ENCODE measurements at places on chromosomes 4 and X.

DNA sequence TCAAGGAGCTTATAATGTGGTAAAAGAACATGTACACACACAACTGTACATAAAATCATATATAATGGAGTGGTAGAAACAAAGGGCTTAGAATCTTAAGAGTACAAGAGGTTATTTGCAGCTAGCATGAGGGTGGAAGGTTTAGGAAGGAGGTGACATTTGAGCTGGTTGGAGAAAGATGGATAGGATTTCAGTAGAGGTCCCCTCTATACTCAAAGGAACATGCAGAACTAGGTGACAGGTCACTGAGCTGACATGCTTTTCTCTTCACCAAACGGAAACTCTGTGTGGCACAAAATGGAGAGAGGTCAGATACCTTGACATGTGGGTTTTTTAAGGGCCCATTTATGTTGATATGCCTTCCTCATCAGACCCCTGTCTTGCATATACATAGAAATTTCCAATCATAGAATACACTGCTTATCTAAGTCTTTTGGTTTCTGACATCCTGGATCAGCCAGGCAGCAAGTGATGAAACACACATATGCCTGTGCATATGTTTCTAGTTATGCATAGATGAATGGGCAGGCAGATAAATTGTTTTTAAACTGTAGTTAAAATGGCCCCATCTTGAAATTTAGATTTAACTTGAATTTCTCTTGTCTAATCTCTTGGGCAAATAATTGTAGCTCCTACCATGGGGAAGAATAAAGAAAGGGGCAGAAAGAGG, 29.3 kb downstream of the CLCN5 start:
- DNase-seq, result no peak

DNA sequence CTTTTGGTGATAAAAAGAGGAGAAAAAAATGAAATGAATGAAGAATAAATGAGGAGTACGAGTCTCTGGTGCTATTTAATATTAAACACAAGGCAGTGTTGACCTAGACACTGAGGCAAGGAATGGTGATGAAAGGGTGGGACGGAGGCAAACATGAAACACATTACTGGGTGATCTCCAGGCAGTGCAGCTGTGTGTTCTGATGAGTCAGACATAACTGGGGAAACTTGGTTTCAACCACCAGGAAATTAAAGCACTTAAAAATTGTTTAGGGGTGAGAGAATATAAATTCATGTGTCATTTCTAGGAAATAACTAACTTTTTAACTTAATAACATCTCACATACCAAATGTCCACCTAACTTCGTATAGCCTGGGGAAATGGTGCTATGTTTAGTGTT, 19.7 kb upstream of the CXCL6 start:
- peak; percentile 85 for DNase-seq

GRCh38 chr4:90254357-90254756, 127.2 kb downstream of the CCSER1 start:
- DNase-seq, result no peak

DNA sequence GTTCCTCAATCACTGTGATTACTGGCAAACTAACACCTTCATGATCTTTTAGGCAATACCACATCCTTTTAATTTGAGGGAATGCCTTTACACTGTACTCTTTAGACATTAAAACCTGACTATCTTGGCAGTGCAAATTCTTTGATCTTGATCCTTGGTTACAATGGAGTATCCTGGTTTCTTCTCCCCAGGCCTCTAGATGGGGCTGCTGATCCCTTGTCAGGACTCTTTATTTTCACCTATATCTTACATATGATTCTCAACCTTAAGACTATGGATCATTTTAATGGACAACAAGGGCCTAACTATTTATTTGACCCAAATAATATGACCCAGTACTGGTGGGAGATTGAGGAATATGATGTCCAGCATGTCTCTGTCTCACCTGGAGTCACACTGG, 1005.5 kb upstream of the INTU start:
- peak; percentile 6 for DNase-seq

DNA sequence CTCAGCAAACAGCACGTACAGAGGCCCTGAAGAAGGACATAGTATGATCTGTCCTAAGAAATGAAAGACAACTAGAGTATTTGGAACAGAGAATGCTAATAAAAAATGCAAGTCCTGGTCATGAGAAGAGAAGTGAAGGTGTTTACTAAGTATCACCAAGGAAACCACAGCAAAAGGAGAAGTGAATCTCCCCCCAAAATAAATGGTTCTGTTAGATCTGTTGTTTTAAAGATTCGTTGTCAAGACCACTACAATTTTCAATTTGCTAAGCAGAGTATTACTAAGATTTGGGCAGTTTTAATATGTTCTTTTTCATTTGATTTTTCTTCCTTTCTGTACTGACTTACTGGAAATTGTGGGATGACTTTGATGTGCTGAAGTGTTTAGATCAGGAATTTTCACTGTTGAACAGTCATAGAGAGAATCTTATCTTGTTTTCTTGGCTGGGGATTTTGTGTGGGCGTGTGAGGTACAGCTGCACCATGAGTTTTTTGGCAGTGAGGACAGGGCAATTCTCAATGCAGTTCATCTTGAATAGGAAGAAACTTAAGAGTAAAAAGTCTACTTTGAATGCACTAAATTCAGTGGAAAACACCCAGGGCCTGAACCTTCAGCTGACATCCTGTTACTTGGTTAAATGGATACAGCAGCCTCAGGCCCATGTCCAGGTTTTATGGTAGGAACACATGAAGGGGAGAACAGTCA, 132.2 kb downstream of the STIM2 start:
- no peak for DNase-seq

GRCh38 chr4:154349829-154350228, 141.8 kb downstream of the DCHS2 start:
- peak; percentile 15 for DNase-seq

DNA sequence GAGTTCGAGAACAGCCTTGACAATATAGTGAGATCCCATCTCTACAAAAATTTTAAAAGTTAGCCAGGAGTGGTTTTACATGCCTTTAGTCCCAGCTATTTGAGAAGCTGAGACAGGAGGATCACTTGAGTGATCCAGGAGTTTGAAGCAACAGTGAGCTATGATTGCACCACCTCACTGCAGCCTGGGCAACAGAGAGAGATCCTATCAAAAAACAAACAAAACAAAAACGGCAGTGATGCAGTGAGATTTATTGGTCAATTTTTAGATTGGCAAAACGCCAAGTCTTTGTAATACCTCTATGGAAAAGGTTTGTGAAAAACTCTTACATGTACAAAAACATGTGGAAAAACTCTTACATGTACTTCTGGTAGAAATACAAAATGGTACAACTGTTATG, 91.3 kb downstream of the PTPN13 start:
- DNase-seq, result no peak

GRCh38 chrX:85288992-85289723, 45.4 kb downstream of the ZNF711 start:
- DNase-seq, result no peak

DNA sequence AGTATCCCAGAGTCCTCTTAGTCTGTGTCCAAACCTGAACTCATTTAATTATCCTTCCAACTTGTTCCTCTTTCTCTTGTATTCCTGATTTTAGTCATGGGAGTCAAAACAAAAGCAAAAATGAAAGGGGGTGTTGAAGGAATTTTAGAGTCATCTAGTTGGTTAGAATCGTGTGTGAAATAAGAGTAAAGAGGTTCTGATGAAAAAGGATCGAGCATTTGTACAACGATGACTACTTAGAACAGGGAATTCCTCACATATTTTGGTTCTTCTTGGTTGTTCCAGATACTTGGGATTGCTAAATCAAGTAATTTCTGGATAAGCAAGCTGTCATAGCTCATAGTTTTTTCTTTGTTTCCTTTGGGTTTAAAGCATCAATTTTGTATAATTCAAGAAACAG, 194.4 kb downstream of the BCOR start:
- DNase-seq, result no peak

- DNase-seq, result no peak
These were observed 224.4 kb upstream of the PCDH7 start for GRCh38 chr4:30495651-30496310.

GRCh38 chrX:39309018-39309635, 507.9 kb downstream of the MID1IP1 start:
- DNase-seq, result no peak

DNA sequence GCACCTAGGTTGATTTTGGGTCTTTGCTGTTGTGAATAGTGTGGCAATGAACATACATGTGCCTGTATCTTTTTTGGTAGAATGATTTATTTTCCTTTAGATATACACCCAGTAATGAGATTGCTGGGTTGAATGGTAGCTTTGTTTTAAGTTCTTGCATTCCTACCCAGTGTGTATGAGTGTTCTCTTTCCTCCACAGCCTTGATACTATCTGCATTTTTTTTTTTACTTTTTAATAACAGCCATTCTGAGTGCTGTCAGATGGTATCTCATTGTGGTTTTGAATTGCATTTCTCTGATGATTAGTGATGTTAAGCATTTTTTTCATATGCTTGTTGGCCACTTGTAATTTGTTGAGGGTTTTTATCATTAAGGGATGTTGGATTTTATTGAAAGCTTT, 351.8 kb upstream of the GNPDA2 start:
- DNase-seq, result no peak

- peak; percentile 84 for DNase-seq
These were observed 41.6 kb upstream of the UGT2B7 start for GRCh38 chr4:69054578-69055200.

- DNase-seq, result peak; percentile 58
These were observed 64.0 kb downstream of the HHIP start for GRCh38 chr4:144709793-144710525.

DNA sequence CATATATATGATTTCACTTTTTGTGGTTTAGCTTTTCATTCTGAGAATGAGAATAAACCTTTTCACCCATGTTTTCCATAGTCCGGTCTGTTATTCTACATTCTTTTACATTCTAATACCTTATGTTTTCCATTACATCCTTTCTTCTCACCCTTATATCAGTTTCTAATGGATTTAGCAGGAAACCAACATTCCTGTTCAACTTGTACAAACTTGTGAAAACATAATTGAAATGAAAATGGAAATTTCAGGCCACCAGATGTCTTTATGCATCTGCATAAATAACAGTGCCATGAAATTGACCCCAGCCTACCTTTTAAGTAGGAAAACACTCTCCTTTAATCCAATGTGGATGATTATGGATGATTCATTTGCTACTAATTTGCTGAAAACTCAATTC, 494.8 kb upstream of the ZFP42 start:
- no peak for DNase-seq

- peak; percentile 68 for DNase-seq
These were observed 49.1 kb downstream of the TMEM165 start for GRCh38 chr4:55444827-55445226.

DNA sequence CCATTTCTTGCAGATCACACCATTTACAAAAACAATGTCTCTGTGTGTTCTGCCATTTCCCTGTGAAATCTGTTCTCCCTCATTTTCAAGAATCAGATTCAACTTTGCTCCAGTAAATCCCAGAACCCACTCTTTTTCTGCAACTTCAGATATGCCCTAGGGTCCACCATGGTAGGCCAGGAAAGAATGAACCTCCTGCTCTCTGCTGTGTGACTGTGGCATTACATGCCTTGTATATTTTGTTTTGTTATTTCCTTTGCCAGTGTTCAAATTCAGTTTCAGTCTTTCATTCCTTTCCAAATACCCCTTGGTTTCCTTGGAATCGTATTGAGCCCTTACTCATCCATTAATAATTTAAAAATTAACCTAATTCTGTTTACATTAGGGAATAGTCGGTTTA, 290.2 kb upstream of the VCX start:
- DNase-seq, result no peak

DNA sequence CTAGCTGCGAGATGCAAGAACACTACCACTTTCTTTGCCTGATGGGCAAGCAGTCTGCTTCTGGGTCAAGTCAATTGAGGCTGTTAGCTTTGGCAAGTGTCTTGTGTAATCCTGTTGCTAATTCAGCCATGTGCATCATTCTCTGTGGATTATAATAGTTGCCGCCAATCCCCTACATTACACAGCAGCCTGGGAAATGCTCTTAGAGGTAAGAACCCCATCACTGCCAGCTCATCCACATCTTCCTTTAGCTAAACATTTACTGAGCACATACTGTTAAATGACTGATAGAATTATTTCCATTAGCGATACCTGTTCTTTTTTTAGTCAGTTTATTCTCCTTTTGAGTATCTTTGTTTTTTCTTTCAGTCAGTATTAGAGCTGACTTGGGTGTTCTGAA, 116.2 kb downstream of the CBR4 start:
- DNase-seq, result no peak

GRCh38 chr4:32858971-32859370, 2138.8 kb downstream of the PCDH7 start:
- peak; percentile 24 for DNase-seq

- peak; percentile 7 for DNase-seq
These were observed 3.9 kb upstream of the ELF4 start for GRCh38 chrX:130114141-130114588.

DNA sequence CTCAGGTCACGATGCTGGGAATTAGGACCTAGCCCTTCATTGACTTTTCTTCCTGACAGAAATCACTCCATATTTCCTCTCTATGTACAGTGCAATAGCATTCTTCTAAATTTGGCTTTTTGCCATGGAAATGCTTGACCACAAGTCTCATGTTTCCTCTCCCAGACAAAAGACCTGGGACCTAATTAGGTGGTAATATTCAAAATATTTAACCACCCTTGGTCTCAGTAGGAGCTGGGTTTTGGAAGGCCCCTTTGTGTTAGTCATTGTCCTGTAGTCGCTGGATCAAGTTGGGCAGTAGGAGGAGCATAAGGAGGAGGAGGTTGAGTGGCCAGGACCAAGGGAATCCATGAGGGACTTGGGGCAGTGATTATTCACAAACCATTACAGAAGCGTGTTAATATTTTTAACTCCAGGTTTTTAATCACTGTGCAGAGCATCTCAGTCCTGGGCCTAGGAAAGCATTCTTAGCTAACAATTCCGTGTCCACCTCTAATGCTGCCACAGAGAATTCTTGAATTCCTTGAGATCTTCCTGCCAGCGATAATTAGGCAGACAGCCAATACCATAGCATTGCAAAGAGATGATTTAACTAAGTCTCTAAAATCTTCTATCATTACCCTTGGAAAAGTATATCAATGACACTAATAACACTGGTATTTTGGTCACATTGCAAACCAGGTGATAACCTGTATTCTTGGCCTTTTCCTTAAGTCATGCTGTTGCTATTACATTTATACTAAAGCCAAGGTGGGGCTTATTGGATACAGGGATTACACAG, 25.0 kb upstream of the SHROOM4 start:
- no peak for DNase-seq

DNA sequence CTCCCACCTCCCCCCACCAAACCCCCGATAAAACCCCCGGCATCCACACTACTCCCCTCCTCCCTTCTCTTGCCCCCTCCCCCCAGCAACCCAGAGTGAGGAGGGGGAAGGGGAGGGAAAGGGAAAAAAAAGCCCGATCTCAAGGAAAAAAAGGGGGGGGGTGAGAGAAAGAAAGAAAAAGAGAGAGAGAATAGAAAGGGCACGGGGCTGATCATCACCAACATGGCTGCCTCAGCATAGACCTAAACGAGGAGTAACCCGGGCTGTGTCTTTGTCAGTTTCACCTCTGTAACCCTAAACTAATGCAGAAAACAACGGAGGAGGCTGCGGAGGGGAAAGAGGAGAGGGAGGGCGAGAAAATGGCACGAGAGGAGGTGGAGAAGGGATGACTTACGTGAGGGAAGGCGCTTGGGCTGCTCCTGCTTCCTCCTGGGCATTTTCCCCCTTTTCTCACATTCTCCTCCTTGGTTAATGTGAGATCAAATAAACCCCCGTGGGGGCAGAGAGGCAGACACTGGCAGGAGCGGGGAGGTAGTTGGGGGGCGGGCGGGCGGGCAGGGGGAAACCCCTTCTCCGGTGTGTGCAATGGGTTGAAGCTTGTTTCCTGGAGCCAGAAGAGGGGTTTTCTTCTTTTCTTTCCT, 532 bp downstream of the ZNF827 start:
- DNase-seq, result peak; percentile 35

All from ACHN (cell line).